Activated CD4-positive, alpha-beta T cell treated with anti-CD3 and anti-CD28 coated beads, Interleukin-2, amount 50 U/mL, for 4 hours (primary cell): ENCODE measurements at places on chromosomes 11 and 22.
A peak's percentile ranks its signal among the peaks of the same experiment; 100 is the strongest.

- DNase-seq, result no peak
These were observed 40.6 kb upstream of the ARL14EP start for GRCh38 chr11:30282289-30282631.

- no peak for DNase-seq
These were observed 1.6 kb upstream of the SWAP70 start for GRCh38 chr11:9662273-9662672.

DNA sequence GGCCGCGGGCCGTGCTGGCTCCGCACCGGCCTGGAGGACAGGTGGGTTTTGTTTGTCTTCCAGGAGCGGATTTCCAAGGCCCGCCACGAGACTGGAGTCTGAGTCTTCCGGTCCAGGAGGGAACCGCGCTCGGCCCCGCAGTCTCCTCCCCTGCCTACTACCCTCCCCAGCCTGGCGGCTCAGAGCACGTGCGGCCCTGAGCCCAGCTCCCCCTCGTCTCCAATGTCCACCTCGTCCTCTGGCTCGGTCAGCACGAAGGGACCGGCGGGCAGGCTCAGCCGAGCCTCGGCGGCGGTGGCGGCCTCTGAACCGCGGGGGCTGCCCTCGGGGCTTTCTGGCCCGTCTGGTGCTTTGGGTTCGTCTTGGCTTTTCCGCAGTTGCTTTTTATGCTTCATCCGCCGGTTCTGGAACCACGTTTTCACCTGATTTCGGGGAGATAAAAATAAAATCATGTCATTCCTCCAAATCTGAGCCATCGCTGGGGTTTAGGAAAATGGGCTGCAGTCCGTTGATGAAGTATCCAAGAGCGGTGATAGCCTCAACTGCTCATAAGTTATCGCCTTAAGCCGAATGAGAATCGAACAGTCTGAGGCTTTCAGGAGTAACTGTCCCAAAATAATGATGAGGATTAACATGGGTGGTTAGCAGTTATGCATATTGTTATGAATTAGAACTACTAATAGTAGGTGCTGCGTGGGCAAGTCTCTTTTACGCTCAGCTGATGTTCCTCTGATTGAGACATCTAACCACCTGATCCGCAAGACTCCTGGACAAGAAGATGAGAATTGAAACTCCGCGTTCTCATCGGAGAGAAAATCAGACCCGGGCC is 4.0 kb downstream of the BSX start:
- DNase-seq, result no peak

- DNase-seq, result peak; percentile 54
These were observed 195.9 kb downstream of the CSNK2A3 start for GRCh38 chr11:11157185-11157584.

- DNase-seq, result no peak
These were observed 126.5 kb downstream of the DBX1 start for GRCh38 chr11:20033806-20034205.

GRCh38 chr11:70122490-70123198 is 44.5 kb downstream of the ANO1 start:
- no peak for DNase-seq

- DNase-seq, result peak; percentile 13
These were observed 25.0 kb downstream of the MTMR3 start for GRCh38 chr22:29907753-29908515.
